ENCODE measurements at places on chromosomes 1 and 21.

- no peak for DNase-seq
Measured at GRCh38 chr1:83929184-83929583, 69.7 kb downstream of the TTLL7 start.

GRCh38 chr1:112694363-112694929 is 12.5 kb downstream of the RHOC start:
- no peak for DNase-seq

DNA sequence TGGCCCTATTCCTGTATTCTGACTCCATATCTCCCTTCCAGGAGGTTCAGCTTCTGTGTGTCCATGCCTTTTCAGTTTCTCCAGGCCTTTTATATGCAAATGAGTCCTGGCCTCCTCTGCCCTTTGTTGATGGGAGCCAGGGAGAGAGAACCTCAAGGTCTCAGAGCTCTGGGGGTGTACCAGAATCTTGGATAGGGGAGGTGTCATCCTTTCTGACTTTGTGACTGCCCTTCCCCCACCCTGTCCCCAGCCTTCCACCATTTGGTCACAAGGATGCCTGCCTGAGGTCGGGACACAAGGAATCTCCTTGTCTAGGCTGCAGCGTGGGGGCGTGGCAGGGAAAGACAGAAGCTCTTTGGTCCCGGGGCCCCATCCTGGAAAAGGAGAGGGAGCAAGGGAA is 18.6 kb downstream of the LURAP1 start:
- DNase-seq, result no peak

GRCh38 chr1:29824025-29824424 is 587.7 kb downstream of the PTPRU start:
- DNase-seq, result no peak

- DNase-seq, result no peak
Measured at GRCh38 chr1:7560601-7561181, 210.4 kb upstream of the VAMP3 start.

- no peak for DNase-seq
Measured at GRCh38 chr1:201360901-201361651, 16.4 kb downstream of the TNNT2 start.

Data from RKO (cell line).